ENCODE measurements at places on chromosomes 12 and 14.
A peak's percentile ranks its signal among the peaks of the same experiment; 100 is the strongest.

- no peak for DNase-seq
- no peak overlapping the region for H3K4me3 ChIP-seq
- H3K36me3 ChIP-seq = no peaks in the 10 kb centered on the region
Measured at GRCh38 chr14:101707863-101708620, 53.5 kb upstream of the PPP2R5C start.

- peaks cover 61% of the 10 kb centered on the region for H3K4me1 ChIP-seq
- peak overlapping the region; percentile 98 for H3K27ac ChIP-seq
- peak; percentile 89 for DNase-seq
- H3K36me3 ChIP-seq = no peaks in the 10 kb centered on the region
- H3K27me3 ChIP-seq = no peaks in the 10 kb centered on the region
Measured at GRCh38 chr14:32940066-32940651, 1.5 kb downstream of the NPAS3 start.

GRCh38 chr12:62695696-62696095 lies 229.1 kb downstream of the MON2 start:
- H3K27ac ChIP-seq = no peak overlapping the region
- H3K36me3 ChIP-seq = no peaks in the 10 kb centered on the region
- no peaks in the 10 kb centered on the region for H3K27me3 ChIP-seq

GRCh38 chr12:13442457-13442856 lies 245.9 kb downstream of the EMP1 start:
- no peak for DNase-seq
- no peaks in the 10 kb centered on the region for H3K36me3 ChIP-seq

- H3K36me3 ChIP-seq = no peaks in the 10 kb centered on the region
- H3K4me1 ChIP-seq = peaks cover under 1% of the 10 kb centered on the region
- DNase-seq = no peak
- H3K4me3 ChIP-seq = no peak overlapping the region
Measured at GRCh38 chr14:71230897-71231296, 323.6 kb downstream of the PCNX1 start.

GRCh38 chr12:41564816-41565215 lies 376.7 kb downstream of the PDZRN4 start:
- H3K27ac ChIP-seq = no peak overlapping the region
- DNase-seq = no peak
- no peak overlapping the region for H3K4me3 ChIP-seq
- H3K4me1 ChIP-seq = no peaks in the 10 kb centered on the region

GRCh38 chr14:105491366-105491973 lies 424 bp downstream of the TEDC1 start:
- peaks cover 20% of the 10 kb centered on the region for H3K4me1 ChIP-seq
- DNase-seq = peak; percentile 87
- H3K27ac ChIP-seq = peak overlapping the region; percentile 93
- H3K27me3 ChIP-seq = no peaks in the 10 kb centered on the region

- no peaks in the 10 kb centered on the region for H3K27me3 ChIP-seq
- DNase-seq = no peak
- no peak overlapping the region for H3K27ac ChIP-seq
- H3K4me1 ChIP-seq = no peaks in the 10 kb centered on the region
- H3K4me3 ChIP-seq = no peak overlapping the region
- no peaks in the 10 kb centered on the region for H3K36me3 ChIP-seq
Measured at GRCh38 chr14:32230181-32230580, 27.1 kb upstream of the RNU6-8 start.

DNA sequence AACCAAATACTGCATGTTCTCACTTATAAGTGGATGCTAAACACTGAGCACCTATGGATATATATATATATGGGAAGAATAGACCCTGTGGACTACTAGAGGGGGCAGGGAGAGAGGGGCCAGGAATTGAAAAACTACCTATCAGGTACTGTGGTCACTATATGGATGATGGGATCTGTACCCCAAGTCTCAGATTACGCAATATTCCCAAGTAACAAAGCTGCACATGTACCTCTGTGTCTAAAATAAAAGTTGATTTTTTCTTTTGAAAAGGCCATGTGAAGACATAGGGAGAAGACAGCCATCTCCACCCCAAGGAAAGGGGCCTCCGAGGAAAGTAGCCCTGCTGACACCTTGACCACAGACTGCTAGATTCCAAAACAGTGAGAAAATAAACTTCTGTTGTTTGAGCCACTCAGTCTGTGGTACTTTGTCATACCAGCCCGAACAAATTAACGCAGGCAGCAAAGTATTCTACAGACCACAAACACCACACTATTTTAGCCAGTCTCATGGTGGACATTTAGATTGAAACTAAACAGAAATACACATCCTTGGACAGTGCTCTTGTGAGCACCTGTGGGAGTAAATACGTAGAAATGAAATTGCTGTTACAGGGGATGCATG lies 197.1 kb downstream of the EFCAB11 start:
- no peaks in the 10 kb centered on the region for H3K4me1 ChIP-seq
- DNase-seq = no peak
- H3K27ac ChIP-seq = no peak overlapping the region
- no peak overlapping the region for H3K4me3 ChIP-seq
- no peaks in the 10 kb centered on the region for H3K27me3 ChIP-seq
- H3K36me3 ChIP-seq = no peaks in the 10 kb centered on the region

DNA sequence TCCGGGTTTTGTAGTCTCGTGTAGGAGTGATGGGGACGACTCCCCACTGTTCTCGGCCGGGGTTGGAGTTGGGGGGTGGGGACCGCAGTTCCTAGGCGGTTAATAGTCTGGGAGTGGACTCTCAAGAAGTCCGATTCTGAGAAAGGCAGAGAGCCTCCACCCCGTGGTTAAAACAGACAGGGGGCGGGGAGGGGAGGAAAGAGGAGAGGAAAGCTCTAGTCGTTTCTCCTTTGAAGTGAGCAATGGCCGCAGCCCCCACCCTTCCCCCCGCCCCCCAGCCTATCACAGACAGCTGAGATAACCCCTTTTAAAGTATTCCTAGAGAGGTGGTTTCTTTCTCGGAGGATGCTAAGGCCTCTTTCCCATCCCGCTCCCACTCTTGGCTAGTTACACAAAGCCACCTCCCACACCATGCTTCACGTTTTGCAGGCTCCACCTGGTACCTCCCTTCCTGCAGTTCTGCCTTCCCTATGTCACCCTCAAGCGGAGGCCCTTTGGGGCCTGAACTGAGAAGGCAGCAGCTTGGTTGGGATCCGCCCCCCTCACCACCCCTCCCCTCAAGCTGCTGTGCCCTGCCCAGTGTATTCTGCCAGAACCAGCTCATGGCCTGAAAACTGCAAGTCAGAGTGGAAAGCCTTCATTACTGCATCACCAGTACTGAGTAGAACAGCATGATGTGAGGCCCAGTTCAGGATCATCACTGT lies 853 bp downstream of the USP5 start:
- H3K4me1 ChIP-seq = peaks cover 24% of the 10 kb centered on the region
- H3K27me3 ChIP-seq = no peaks in the 10 kb centered on the region
- DNase-seq = peak; percentile 71
- H3K27ac ChIP-seq = peak overlapping the region; percentile 81
- peak overlapping the region; percentile 67 for H3K4me3 ChIP-seq

DNA sequence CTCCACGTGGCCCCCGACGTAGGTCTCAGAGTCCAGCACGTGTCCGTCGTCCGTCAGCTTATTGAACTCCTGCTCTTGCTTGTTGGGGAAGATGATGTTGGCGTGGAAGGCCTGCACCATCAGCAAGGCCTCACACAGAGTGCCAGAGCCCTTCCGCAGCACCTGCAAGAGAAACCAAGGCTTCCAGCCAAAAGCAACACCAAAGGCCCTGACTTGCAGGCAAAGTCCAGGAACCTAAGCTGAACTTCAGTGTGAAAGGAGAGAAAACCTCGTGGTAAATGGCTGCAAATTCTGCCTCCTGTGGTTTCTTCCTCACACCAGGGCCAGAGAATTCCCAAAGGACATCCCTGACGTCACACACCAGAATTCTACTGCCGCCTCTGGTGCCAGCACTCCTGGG lies 14.5 kb downstream of the POLE start:
- H3K4me3 ChIP-seq = no peak overlapping the region
- DNase-seq = peak; percentile 27
- peaks cover 89% of the 10 kb centered on the region for H3K36me3 ChIP-seq

GRCh38 chr14:87805315-87805723 lies 187.7 kb downstream of the GALC start:
- peak; percentile 43 for DNase-seq
- H3K27me3 ChIP-seq = no peaks in the 10 kb centered on the region
- no peak overlapping the region for H3K4me3 ChIP-seq
- H3K27ac ChIP-seq = no peak overlapping the region

- no peak for DNase-seq
- H3K27me3 ChIP-seq = no peaks in the 10 kb centered on the region
- peak overlapping the region; percentile 90 for H3K27ac ChIP-seq
- H3K36me3 ChIP-seq = no peaks in the 10 kb centered on the region
- H3K4me3 ChIP-seq = no peak overlapping the region
Measured at GRCh38 chr12:78885466-78885865, 20.9 kb downstream of the SYT1 start.

DNA sequence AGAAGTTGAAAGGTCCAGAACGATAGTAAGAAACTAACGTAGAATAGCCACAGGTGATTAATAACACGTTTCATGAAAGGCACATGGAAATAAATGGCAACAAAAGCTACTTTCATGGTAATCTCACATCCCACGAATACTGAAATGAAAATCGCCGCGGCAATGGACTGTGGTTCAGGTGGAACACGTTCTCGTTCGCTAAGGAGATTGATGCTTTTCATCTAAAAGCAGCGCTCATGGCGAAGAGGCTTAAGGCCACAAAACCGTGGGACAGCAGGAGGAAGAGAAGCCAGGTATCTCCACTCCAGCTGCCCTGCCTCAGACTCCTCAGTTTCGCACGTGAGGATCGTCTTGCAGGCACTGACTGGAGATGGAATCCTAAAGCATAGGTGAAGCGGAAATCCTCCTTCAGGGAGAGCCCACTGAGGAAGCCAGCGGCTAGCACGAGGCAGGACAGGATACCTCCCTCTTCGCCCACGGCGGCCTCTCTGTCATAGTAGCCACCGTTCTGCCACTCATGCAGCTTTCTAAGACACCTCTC lies 696 bp upstream of the GPHN start:
- DNase-seq = no peak
- H3K4me1 ChIP-seq = peaks cover 10% of the 10 kb centered on the region
- peak overlapping the region; percentile 77 for H3K4me3 ChIP-seq
- H3K27ac ChIP-seq = peak overlapping the region; percentile 75

- no peak for DNase-seq
- no peaks in the 10 kb centered on the region for H3K27me3 ChIP-seq
- no peak overlapping the region for H3K4me3 ChIP-seq
- H3K36me3 ChIP-seq = peaks cover 29% of the 10 kb centered on the region
- H3K27ac ChIP-seq = no peak overlapping the region
Measured at GRCh38 chr12:873954-874353, 75.5 kb downstream of the RAD52 start.

DNA sequence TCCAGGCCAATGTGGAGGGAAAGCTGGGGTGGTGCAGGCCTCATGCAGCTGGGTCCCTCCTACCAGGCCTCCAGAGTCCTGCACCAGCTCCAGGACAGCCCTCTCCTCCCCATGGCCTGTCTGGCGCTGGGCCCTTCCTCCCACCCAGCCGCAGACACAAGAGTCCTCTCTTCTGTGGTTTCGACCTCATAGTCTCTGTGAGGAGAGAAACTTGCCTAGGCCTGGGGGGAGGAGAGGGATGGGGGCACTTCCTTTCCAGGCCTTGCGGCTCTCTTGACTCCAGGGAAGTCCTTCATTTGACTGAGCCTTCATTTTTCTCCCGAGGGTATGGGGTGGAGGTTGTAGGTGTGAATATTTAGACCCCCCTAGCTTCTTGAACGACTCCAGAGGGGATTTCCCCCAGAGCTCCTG lies 2.3 kb downstream of the MMP14 start:
- peaks cover 20% of the 10 kb centered on the region for H3K4me1 ChIP-seq
- no peaks in the 10 kb centered on the region for H3K27me3 ChIP-seq
- H3K36me3 ChIP-seq = peaks cover 34% of the 10 kb centered on the region
- peak overlapping the region; percentile 89 for H3K27ac ChIP-seq
- no peak for DNase-seq
- peak overlapping the region; percentile 79 for H3K4me3 ChIP-seq

- no peaks in the 10 kb centered on the region for H3K36me3 ChIP-seq
- no peak overlapping the region for H3K4me3 ChIP-seq
- H3K27ac ChIP-seq = no peak overlapping the region
- no peaks in the 10 kb centered on the region for H3K4me1 ChIP-seq
Measured at GRCh38 chr12:2460051-2460670, 334.6 kb upstream of the FKBP4 start.

- H3K27ac ChIP-seq = no peak overlapping the region
- no peaks in the 10 kb centered on the region for H3K4me1 ChIP-seq
- H3K4me3 ChIP-seq = no peak overlapping the region
- no peaks in the 10 kb centered on the region for H3K36me3 ChIP-seq
- H3K27me3 ChIP-seq = peaks cover 85% of the 10 kb centered on the region
Measured at GRCh38 chr12:4918950-4919660, 9.4 kb downstream of the KCNA1 start.

- no peak for DNase-seq
- H3K4me3 ChIP-seq = no peak overlapping the region
- H3K27me3 ChIP-seq = peaks cover 32% of the 10 kb centered on the region
- no peaks in the 10 kb centered on the region for H3K36me3 ChIP-seq
- H3K27ac ChIP-seq = no peak overlapping the region
Measured at GRCh38 chr12:132614029-132614428, 3.6 kb upstream of the LRCOL1 start.

- no peak for DNase-seq
- peak overlapping the region; percentile 66 for H3K4me3 ChIP-seq
- no peaks in the 10 kb centered on the region for H3K27me3 ChIP-seq
- H3K4me1 ChIP-seq = peaks cover 70% of the 10 kb centered on the region
- H3K27ac ChIP-seq = peak overlapping the region; percentile 75
- no peaks in the 10 kb centered on the region for H3K36me3 ChIP-seq
Measured at GRCh38 chr14:73757876-73758391, 43.8 kb upstream of the PNMA1 start.

- peak; percentile 61 for DNase-seq
- peaks cover 65% of the 10 kb centered on the region for H3K36me3 ChIP-seq
- H3K27ac ChIP-seq = no peak overlapping the region
- no peaks in the 10 kb centered on the region for H3K4me1 ChIP-seq
- no peaks in the 10 kb centered on the region for H3K27me3 ChIP-seq
- H3K4me3 ChIP-seq = no peak overlapping the region
Measured at GRCh38 chr12:112148031-112148513, 22.7 kb downstream of the TRAFD1 start.

DNA sequence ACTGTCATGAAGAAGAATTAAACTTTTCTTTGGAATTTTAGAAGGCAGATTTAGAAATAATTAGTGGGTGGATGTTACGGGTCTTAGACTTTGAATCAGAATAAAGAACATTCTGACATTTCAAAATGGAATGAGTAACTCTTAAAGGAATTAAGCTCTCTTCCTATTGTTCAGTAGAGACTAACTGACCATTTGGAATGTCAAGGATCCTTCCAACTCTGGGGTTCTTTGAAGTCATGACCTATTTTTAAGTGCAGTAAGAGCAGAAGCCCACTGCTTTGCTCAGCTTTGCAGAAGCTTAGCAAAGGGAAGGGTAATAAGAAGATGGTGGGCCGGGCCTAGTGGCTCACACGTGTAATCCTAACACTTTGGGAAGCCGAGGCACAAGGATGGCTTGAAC lies 4.0 kb downstream of the CHURC1 start:
- no peaks in the 10 kb centered on the region for H3K27me3 ChIP-seq
- no peak overlapping the region for H3K4me3 ChIP-seq
- no peaks in the 10 kb centered on the region for H3K36me3 ChIP-seq
- no peak overlapping the region for H3K27ac ChIP-seq
- H3K4me1 ChIP-seq = peaks cover 21% of the 10 kb centered on the region
